HCT116 (cell line): ENCODE measurements at places on chromosomes 6 and 20. TPM values are rescaled to one million over a fixed set of nuclear protein-coding genes. Genes with fewer than 3 reads are reported as not detected.
A peak's percentile ranks its signal among the peaks of the same experiment; 100 is the strongest.

The TCF15 gene
- total RNA-seq = not detected

GRCh38 chr20:62248890-62249560, 10.7 kb downstream of the OSBPL2 start:
- DNase-seq = no peak

The HLA-DPA1 gene
- 0.89 TPM for total RNA-seq

- DNase-seq = no peak
Observed at GRCh38 chr20:19895761-19896160, 121.4 kb upstream of the NAA20 start.

DNA sequence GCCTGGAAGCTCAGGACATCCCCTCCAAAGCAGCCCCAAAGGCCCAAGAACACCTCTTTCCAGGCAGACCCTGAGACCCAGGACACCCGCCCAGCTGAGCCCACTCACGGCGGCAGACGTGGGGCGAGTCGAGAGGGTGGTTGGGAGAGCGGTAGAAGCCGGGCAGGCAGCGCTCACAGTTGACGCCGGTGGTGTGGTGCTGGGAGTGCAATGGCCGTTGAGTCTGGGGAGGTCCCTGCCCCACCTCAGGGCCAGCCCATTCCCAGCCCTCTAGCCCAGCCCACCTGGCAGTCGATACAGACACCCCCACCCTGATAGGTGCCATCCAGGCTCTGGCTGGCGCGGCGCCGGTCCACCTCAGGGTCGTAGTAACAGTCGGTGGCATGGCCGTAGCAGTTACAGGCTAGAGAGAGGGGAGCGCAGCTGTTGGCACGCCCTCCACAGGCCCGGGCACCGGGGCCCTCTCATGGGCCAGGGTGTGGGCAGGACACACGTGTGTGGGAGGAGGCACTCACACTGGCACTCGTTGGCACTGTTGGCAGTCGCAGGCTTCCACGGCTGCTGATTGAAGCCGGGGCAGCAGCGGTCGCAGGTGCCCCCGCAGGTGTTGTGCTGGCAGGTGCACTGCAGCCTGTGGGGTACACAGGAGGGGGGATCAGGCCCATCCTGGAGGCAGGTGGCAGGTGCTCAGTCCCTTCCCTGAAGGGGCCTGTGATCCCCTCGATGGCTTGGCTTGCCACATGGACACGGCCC, 20.5 kb downstream of the LAMA5 start:
- DNase-seq = no peak

GRCh38 chr6:123769431-123769830, 34.2 kb upstream of the NKAIN2 start:
- DNase-seq = no peak

GRCh38 chr6:11486486-11486885, 51.1 kb upstream of the TMEM170B start:
- DNase-seq = no peak

DNA sequence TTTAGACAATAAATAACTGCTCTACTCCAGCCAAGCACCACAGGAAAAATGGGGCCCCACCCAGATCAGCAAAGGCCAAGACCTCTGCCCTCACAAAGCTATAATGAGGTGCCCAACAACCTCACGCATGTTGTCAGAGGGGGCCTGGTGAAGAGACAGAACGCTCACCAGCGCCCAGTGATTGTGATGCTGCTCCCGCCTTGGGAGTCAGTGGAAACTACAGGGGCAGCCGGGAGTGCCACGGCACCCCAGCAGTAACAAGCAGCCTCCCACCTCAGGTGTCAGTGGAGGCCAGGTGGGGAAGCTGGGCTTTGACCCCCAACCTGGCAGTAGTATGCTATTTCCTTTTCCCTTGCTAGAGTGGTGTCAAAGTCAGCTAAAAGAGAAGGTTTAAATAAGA, 47.4 kb downstream of the TCP11 start:
- no peak for DNase-seq

The OTOR gene
- not detected for total RNA-seq

DNA sequence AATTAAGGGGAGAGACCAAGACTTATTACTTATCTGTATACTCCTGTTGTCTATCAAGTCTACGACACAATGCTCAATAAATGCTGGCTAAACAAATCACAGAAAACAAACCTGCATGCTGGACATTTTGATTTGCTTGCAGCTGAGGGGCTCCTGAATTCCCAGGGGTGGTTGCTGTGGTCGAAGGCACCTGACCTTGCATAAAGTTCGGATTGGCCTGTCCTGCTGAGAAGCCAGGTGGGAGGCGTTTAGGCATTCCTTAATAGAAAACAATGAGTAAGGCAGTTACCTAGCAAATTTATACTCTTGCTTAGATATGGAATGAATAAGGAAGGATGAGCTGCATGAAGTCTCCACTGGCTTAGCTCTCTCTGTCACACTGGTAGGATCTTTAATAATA, 50.5 kb downstream of the TP53INP2 start:
- no peak for DNase-seq

GRCh38 chr6:147384737-147385710, 123.5 kb upstream of the SAMD5 start:
- DNase-seq = no peak

GRCh38 chr20:21075471-21075870, 30.7 kb downstream of the LINC00237 start:
- DNase-seq = no peak

GRCh38 chr6:628766-629165, 28.1 kb downstream of the HUS1B start:
- DNase-seq = no peak

The LY6G6C gene
- 0.54 TPM for total RNA-seq

DNA sequence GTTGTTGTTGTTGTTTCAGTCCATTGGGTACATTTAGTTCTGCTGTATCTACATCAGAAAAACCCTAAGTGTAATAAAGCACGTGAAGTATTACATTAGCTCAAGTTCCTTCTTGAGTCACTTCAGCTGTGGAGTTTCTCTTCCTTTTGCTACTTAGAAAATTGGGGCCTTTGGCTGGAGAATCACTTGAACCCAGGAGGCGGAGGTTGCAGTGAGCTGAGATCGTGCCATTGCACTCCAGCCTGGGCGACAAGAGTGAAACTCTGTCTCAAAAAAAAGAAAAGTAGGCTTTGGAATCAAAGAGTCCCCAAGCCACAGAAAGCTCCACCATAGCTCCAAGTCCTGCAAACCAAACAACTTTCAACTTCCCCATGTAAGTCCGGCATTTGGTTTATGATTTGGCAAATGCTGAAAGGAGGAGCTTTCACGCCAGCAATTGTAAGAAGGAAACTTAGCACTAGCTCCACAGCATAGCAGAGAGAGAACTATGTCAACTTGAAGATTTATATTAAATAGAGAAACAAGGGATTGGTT, 56.5 kb upstream of the RNF144B start:
- DNase-seq = no peak

GRCh38 chr20:58634521-58635278, 16.4 kb upstream of the STX16 start:
- DNase-seq = no peak

- no peak for DNase-seq
Observed at GRCh38 chr20:58580474-58580835, 65.3 kb upstream of the APCDD1L start.

- no peak for DNase-seq
Observed at GRCh38 chr6:124958759-124959354, 3.4 kb upstream of the RNF217 start.

The DZANK1 gene
- total RNA-seq = 1.7 TPM

DNA sequence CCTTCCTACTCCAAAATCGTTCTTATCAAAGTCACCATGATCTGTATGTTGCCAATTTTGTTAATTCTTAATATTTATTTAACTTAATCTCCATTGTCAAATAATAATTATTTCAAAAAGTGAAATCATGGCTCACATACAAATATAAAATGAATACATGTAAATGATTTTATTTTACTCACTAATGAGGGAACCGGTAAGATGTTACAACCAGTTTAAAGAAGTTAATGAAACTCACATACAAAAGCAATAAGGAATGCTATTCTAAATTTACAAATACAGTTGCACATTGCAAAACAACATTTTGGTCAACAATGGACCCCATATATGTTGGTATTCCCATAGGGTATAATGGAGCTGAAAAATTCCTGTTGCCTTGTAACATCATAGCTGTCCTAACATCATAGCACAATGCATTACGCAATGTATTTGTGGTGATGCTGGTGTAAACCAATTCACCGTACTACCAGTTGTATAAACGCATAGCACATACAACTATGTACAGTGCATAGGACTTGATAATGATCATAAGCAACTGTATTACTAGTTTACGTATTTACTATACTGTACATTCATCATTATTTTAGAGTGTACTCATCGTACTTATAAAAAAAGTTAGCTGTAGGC, 6.5 kb upstream of the SLC22A16 start:
- DNase-seq = no peak

DNA sequence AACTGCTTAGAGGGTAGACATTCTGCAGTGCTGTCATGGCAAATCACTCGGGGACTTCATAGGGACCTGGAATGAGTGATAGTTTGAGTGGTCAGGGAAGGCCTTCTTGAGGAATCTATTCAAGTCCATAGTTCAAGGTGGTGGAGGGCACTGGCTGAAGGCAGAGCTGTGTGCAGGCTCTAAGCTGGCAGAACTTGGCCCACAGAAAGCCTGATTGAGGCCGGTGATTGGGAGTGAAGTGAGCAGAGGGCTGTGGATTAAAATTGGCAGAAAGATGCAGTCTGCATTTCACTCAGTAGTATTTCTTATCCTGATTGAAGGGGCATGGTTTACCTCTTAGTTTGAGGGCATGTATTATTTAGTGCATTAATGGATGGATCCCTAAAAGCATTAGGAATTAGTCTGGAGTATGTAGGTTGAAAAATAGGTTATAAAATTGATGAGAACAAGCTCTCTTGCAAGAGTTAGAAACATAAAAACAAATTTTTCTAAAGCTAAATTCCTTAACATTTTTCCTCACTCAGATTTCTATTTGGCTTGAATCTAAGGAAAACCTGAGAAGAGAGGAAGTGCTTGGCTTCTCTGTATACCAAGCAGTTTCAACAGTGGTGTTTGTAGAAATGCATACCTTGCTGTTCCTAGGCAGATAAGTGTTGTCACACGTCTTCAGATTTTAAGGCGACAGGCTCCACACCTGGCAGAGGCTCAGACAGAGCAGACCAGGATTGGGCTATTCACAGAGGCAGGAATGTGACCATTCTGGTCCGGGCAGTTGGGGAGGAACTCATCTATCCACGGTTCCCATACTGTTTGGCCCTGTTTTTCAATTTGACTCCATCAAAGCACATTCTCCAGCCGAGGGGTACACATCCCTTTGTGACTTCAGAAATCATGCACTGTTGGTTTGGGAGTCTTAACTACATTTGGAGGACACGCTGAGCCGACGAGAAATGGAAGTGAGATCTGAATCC, 45.2 kb downstream of the UTRN start:
- peak; percentile 51 for DNase-seq

DNA sequence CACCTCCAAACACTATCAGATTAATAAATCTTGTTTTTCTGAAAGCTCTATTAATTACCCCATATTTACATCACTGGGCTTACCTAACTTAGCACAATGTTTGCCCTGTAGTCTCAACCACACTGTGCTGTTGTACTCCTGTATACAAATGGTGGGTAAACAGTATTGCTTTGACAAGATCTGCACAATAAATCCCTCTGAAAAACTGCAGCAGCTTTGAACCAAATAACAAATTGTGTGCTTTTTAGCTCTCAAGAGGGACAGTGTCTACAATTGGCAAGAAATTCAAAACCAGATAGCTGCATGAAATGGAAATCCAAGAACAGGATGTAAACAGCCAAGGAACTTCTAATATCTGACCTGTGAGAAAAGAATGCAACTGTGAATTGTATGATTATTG, 10.4 kb downstream of the KIF6 start:
- DNase-seq = no peak

The BPI gene
- not detected for total RNA-seq

GRCh38 chr6:73177221-73177944, 47.9 kb downstream of the KHDC1L start:
- no peak for DNase-seq

The RBPJL gene
- not detected for total RNA-seq

GRCh38 chr6:52498538-52499017, 78.3 kb downstream of the TRAM2 start:
- DNase-seq = no peak

The BNIP5 gene
- not detected for total RNA-seq

DNA sequence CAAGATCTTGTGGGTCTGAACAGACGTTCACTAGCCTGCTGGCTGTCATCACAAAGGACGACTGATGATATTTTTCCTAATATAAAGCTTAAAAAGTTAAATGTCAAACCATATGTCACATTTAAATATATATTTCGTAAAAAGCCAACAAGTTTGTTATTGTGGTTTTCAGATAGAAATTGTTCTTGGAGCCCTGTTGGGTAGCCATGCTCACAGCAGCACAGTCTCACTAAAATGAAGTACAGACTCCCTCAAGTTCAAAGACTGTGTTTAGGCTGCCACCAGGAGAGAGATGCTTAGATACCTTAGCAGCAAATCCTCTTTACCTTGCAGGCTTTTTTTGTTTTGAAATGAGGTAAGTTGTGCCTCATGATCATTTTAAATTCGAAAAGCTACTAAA, 17.8 kb downstream of the EEF1E1 start:
- no peak for DNase-seq

DNA sequence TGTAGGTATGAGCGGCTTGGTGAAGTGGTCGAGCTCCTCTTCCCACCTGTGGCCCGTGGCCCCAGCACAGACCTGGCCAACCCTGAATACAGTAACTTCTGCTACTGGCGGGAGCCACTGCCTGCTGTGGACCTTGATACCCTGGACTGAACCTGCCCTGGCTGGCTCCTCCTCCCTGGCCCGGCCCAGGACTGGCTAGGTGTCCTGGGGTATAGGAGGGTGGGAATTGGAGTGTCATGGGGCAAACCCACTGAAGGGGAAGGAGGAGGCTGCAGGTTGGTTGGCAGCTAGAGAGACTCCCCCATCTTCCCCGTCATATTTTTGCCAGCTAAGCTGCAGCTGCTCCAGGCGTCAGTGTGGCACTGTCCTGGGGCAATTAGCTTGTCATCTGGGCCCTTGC, 7.9 kb downstream of the EMILIN3 start:
- no peak for DNase-seq

DNA sequence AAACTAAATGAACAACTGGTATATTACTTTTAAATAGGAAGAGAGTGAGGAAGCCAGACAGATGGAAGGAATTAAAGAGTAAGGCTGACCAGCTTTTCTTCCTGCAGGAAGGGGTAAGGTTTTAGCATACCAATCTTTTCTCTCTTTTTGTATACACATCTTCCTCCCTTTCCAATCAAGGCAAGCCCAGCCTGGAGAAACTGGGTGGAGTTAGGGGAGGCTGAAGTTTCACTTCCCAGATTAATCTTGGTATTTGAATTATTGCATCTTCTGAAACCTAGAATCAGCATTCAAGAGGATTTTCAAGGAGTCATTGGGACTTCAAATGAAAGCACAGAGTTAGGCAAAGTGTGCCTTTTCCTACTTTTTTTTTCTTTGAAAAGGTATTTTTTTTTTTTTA, 33.1 kb downstream of the TMEM14A start:
- no peak for DNase-seq

GRCh38 chr20:37773291-37773826, 79.5 kb downstream of the CTNNBL1 start:
- DNase-seq = no peak

The ZNF831 gene
- total RNA-seq = 0.15 TPM

- no peak for DNase-seq
Observed at GRCh38 chr6:162344646-162345010, 382.9 kb downstream of the PRKN start.
